CD4-positive, alpha-beta T cell treated with Interleukin-12 subunit alpha and Interleukin-12 subunit beta, for 1 hour (primary cell): ENCODE measurements at places on chromosomes 7 and 10.
A peak's percentile ranks its signal among the peaks of the same experiment; 100 is the strongest.

DNA sequence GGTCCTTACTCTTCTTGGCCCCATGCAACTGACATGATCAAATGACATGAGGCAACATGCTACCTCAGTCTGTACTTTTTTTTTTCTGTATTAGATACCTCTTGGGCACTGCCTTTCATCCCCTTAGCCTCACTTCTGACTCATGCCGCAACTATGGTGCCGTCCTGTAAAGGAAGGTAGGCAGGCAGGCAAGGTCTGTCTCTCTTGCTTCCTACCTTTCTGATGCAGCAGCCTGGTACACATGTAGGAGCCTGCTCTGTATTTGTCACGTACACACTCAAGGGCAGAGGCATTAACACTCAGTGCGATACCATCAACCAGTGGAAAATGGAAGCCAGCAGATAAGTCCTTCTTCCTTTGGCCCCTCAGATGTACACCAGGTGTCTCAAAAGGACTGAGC lies 146.7 kb downstream of the ATE1 start:
- DNase-seq = no peak

GRCh38 chr10:88092973-88093372 lies 229.5 kb downstream of the PTEN start:
- no peak for DNase-seq

DNA sequence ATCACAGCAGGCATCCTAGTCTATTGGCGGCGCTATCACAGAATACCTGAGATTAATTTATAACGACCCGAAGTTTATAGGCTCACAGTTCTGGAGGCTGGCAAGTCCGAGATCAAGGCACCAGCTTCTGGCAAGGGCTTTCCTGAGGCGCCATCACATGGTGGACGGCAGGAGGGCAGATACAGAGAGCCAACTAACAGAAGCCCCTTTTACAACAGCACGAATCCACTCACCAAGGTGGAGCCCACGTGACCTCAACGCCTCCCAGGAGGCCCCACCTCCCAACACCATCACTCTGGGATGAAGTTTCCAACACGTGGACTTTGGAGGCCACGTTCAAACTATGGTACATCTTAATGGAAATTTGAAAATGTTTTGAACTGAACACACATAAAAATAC lies 255.3 kb downstream of the ELFN1 start:
- peak; percentile 28 for DNase-seq

DNA sequence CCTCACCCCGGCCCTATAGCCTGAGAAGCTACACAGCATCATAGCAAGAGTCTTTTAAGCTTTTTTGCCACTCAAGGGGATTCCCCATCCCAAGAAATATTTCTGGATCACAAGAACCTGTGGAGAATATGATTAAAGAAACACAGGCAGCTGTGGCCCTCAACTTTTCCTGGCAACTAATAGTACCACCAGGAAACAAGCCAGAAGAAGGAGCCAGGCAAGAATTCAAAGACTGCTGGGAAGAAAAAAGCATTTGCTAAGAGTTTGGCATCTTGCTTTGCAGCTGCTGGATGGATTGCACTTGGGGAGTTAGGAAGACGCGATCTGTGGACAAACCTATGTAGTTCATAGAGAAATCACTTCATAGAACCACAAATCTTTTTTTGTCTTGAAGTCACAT lies 437.8 kb downstream of the PLXDC2 start:
- no peak for DNase-seq

GRCh38 chr7:76238326-76238725 lies 36.6 kb downstream of the SRRM3 start:
- DNase-seq = no peak

DNA sequence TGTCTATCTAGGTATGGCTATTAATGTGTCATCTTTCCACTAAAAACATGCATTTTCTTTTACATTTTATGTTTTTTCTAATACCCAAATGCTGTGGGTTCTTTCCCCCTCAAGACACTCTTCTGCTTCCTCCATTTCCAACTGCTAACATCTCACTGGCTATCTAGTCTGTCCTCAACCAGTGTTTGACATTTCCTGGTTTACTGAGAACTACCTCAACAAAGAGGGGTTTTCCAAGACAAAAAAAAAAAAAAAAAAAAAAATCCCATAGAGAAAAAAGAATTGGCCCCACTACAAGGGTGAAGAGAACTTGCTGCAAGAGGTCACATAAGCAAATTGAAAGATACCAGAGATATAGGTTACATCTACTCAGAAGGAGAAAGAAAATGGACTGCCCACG lies 359.7 kb downstream of the CRPPA start:
- DNase-seq = no peak

GRCh38 chr7:91263384-91264045 lies 718 bp upstream of the FZD1 start:
- no peak for DNase-seq

DNA sequence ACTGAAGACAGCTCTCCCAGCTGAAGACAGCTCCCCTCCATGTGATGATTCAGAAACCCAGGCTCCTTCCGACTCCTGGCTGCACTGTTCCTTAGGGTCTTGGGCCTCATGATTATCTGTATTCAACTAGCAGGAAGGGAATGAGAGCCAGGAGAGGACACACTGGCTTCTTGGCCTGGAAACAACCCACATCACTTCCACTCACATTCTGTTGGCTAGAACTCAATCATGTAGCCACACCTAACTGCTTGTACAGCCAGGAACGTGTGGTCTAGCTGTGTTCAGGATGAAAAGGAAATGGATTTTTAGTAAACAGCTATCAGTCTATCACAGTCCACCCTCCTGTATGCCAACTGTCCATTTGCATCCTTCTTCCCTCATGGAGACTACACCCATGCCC lies 30.5 kb upstream of the XPNPEP1 start:
- DNase-seq = no peak

DNA sequence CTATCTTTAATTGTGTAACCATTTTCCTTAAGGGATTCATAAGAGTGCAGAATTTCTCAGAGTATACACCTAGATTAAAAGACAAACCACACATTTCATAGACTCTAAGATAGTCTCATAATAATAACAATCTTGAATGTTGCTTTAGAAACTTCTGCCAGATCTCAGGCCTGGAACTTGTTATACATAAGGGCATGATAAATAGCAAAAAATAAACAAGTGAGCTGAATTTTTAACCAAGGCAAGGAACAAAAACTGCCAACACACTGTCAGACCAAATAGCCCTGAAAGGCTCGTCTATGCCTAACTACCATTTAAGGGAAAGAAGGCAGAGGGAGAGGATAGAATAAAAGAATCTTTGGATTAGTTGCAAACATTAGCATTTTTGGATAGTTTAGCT lies 65.8 kb upstream of the SEMA3C start:
- no peak for DNase-seq

DNA sequence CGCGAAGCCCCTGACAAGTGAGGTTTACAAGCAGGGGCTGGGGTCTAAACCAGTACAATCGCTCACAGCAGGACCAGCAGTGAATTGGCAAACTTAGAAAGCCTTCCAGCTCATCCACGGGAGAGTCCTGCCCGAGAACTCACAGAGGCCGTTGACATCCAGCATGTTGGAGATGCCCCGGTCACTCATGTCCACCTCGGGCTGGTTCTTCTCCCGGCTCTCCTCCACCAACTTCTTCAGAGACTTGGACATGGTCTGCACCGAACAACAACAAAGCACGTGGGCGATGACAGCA lies 447 bp downstream of the RSU1 start:
- peak; percentile 2 for DNase-seq

DNA sequence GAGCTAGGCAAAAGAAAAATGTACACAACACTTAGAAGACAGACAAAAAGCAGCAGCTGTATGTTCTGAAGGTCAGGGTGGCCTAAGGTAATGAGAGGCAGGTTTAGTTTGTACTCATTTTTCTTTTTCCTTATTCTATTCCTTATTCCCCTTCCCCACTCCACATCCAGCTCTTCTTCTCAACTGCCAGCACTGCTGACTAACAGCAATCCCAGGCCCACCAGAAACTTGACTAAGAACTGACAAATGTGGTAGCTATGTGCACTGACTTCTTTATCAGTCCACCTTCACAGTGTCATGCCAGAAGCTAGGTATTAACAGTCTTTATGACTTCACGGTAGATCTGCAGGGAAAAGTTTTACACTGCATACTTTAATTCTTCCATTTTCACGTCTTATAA lies 6.1 kb downstream of the COPG2 start:
- DNase-seq = no peak
